CD4-positive, alpha-beta T cell treated with Interleukin-4 for 1 hour (primary cell): ENCODE measurements at places on chromosomes 12 and 14.

DNA sequence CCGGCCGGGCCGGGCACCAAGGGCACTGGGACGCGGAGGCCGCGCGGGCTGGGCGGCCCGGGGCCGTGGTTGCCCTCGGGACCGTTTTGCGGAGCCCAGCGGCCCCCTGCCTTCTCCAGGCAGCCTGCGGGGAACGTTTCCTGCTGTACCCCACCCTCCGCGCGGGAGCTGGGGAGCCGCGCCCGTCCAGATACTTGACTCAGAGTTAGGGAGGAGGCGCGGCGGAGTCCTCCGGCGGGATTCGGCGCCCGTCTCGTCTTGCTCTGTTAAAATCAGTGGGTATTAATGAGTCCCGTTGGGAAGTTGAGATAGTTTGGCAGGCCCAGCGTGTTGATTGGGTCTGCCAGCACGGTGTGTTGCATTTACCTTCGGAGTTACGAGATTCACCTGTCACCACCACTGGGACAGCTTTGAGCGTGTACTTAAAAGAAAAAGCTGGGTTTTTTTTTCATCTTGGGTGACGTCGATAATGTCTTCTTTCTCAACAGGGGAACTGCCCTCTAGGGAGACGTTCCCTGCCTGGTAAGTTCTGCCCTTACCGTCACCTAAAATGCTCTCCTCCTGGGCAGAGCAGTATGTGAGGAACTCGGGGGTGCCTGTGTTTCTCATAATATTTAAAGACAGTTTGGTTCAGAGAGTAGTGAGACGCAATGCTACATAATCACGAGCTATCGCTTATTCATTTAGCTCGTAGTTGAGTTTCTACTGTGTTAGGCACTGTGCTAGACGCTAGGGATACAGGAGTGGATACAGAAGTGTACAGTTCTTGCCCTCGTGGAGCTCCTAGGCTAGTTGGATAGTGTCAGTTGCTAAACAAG, 596 bp downstream of the DLST start:
- peak; percentile 60 for DNase-seq

- DNase-seq: no peak
Measured at GRCh38 chr14:101222362-101223070, 319.0 kb upstream of the RTL1 start.

DNA sequence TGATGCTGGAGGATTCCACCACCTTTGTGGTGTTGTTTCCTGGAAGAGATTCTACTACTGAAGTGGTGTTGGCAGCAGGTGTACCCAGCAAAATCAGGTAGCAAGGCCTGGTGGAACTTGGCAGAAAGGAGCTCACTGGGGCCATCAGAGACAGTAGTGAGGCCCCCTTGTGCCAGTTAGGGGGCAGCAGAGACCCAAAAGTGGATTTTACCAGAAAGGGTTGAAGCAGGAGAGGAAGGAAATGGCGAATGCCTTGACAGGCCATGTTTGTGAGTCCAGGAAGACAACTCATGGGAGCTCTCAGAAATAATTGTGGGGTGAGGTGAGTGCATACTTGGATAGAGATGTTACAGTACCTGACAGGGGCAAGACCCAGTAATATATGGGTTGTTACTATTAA, 137.7 kb upstream of the FGD4 start:
- peak; percentile 16 for DNase-seq

- no peak for DNase-seq
Measured at GRCh38 chr12:42767326-42767954, 177.9 kb upstream of the PRICKLE1 start.

GRCh38 chr14:83611491-83611890, 1918.5 kb upstream of the FLRT2 start:
- no peak for DNase-seq

GRCh38 chr12:1594006-1594260, 448 bp downstream of the FBXL14 start:
- no peak for DNase-seq

DNA sequence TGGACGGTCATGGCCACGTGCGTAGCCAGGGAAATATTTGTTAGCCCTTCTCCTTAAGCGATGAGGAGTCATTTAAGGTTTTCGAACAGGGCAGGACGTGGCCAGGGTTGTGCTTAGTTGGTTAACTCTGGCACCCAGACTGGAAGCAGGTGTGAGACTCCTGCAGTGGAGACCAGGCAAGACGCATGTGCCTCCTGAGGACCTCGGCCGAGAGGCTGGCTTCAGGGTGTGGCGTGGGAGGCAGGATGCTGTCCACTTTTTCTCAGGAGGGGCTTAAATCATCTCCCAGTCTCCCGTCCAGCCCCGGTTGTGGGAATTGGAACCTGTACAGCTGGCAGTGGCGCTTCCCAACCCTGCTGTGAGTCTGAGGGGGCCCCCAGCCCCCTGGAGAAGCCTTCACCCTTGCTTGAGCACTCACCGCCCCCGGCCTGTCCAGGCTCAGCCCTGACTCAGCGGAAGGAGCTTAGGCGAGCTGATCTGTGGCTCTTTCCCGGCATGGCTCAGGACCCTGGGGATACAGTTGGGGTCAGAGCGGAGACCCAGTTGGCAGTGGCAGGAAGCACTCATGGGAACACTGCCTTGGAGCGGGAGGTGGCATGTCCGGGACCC, 46.3 kb upstream of the TSPAN9 start:
- no peak for DNase-seq

GRCh38 chr12:131030472-131031328, 77.0 kb downstream of the ADGRD1 start:
- DNase-seq: no peak
